ENCODE measurements at places on chromosomes 6 and 20.
A peak's percentile ranks its signal among the peaks of the same experiment; 100 is the strongest.

GRCh38 chr6:36904114-36904513, 18.4 kb downstream of the C6orf89 start:
- H3K27me3 ChIP-seq: no peaks in the 10 kb centered on the region
- H3K4me1 ChIP-seq: peaks cover 4% of the 10 kb centered on the region
- H3K4me3 ChIP-seq: no peak overlapping the region
- H3K36me3 ChIP-seq: peaks cover 3% of the 10 kb centered on the region
- DNase-seq: no peak

GRCh38 chr6:1832844-1833787, 223.4 kb downstream of the FOXC1 start:
- H3K4me1 ChIP-seq: peaks cover 4% of the 10 kb centered on the region
- H3K27me3 ChIP-seq: no peaks in the 10 kb centered on the region
- no peak overlapping the region for H3K4me3 ChIP-seq
- no peaks in the 10 kb centered on the region for H3K36me3 ChIP-seq
- H3K27ac ChIP-seq: peak overlapping the region; percentile 81
- peak; percentile 86 for DNase-seq

- no peak overlapping the region for H3K27ac ChIP-seq
- no peaks in the 10 kb centered on the region for H3K36me3 ChIP-seq
- H3K4me1 ChIP-seq: no peaks in the 10 kb centered on the region
- no peaks in the 10 kb centered on the region for H3K27me3 ChIP-seq
- H3K4me3 ChIP-seq: no peak overlapping the region
- DNase-seq: no peak
Measured at GRCh38 chr20:15319439-15319838, 982.0 kb upstream of the FLRT3 start.

- no peaks in the 10 kb centered on the region for H3K4me1 ChIP-seq
- H3K4me3 ChIP-seq: no peak overlapping the region
- DNase-seq: no peak
- no peak overlapping the region for H3K27ac ChIP-seq
- H3K36me3 ChIP-seq: no peaks in the 10 kb centered on the region
Measured at GRCh38 chr20:48217190-48217589, 431.9 kb upstream of the SULF2 start.

DNA sequence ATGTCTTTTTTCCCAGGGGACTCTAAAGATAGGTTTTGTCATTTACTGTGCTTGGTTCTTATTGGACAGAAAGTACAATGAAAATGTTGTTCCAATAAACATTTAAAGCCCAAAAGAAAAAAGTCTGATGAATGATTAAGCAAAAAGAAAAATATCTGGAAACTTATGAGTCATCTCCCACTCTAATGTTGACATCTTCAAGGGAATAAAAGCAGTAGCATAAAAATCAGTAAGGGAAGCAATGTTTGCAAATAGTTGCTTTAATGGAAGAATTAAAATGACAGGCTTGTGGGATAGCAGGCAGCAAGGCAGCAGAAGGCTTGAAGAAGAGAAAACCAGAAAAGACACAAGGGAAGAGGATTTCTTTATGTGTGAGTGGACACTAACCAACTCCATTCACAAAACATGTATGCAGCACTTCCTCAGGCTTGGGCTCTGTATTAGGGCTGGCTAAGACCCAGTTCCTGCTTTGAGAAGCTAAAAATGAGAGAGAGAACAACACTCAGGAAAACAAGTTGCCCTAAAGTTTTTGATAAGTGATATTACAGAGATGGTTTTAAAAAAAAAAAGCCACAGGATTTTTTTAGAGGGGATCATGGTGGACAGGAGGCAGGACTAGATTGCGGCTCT, 263.2 kb upstream of the NT5E start:
- no peak for DNase-seq
- no peak overlapping the region for H3K4me3 ChIP-seq
- H3K27ac ChIP-seq: no peak overlapping the region
- no peaks in the 10 kb centered on the region for H3K4me1 ChIP-seq
- no peaks in the 10 kb centered on the region for H3K36me3 ChIP-seq
- H3K27me3 ChIP-seq: no peaks in the 10 kb centered on the region

DNA sequence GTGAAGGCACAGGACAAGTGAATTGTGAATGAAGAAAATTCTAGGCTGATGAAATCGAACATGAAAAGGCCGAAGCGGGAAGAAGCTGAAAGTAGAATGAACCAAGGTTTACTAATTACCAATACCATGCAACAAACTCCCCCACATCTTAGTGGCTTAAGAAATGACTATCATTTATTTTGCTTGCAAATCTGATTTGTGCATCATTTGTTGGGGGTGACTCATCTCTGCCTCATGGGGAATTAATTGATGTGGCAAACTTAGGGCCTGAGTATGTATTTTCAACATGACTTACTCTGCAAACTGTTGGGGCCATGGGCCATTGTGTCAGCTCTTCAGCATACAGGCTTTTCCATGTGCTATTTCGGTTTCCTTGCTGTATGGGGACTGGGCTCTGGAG, 26.8 kb downstream of the PPP1R14C start:
- no peaks in the 10 kb centered on the region for H3K36me3 ChIP-seq
- H3K27me3 ChIP-seq: no peaks in the 10 kb centered on the region
- DNase-seq: no peak

GRCh38 chr6:5996714-5997419, 9.9 kb downstream of the NRN1 start:
- DNase-seq: no peak
- H3K4me1 ChIP-seq: no peaks in the 10 kb centered on the region
- H3K27ac ChIP-seq: no peak overlapping the region
- H3K4me3 ChIP-seq: peak overlapping the region; percentile 5
- H3K27me3 ChIP-seq: no peaks in the 10 kb centered on the region

DNA sequence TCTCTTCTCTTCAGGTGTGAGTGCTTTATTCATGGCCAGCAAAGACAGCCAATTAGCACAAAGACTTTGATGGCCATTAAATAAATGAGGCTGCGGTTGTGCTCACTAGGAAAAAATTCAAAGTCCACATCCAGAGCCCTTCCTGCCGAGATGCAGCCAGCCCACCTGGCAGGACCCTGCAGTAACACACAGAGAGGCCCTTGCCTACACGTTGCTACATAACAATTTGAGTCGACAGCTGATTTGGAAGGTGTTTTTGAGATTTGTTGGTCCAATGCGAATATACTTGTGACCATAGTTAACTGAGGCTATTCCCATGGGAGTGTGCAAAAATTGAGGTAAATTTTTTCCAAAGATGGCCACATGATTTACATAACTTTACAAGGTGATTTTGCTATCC, 605.4 kb upstream of the HTR1E start:
- H3K4me1 ChIP-seq: no peaks in the 10 kb centered on the region
- no peaks in the 10 kb centered on the region for H3K27me3 ChIP-seq
- no peak overlapping the region for H3K27ac ChIP-seq
- no peak overlapping the region for H3K4me3 ChIP-seq
- no peak for DNase-seq

- H3K4me3 ChIP-seq: no peak overlapping the region
- H3K27me3 ChIP-seq: peaks cover 3% of the 10 kb centered on the region
- no peaks in the 10 kb centered on the region for H3K36me3 ChIP-seq
Measured at GRCh38 chr6:164744301-164744700, 565.1 kb downstream of the C6orf118 start.

DNA sequence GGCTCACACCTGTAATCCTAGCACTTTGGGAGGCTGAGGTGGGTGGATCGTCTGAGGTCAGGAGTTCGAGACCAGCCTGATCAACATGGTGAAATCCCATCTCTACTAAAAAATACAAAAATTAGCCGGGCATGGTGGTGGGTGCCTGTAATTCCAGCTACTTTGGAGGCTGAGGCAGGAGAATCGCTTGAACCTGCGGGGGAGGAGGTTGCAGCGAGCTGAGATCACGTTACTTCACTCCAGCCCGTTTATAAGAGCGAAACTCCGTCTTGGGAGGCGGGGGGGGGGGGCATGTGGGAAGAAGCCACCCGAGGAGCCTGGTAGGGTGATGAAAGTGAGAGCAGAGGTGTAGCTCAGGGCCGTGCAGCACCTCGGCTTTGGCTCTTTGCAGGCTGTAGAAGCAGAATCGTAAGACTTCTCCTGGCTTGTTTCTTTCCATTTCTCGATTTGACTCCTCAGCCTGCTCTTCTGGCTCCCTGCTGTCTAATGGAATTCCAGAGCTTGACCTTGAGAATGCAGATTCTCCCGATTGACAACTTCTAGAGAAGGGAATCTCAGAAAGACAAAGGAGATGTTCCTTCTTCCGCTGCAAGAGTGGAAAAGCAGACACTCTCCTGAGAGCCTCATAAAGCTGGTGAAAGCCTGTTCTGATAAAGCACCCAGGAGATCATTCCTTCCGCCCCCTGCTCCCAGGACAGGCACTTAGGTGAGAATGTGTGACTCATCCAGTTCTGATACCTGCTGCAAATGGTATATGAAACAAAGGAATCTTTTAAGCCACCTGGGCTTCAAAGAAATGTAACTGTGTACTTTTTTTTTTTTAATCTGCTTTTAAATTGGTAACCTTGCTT, 26.0 kb upstream of the PPP1R16B start:
- H3K36me3 ChIP-seq: no peaks in the 10 kb centered on the region
- H3K27ac ChIP-seq: no peak overlapping the region
- H3K4me3 ChIP-seq: no peak overlapping the region
- H3K4me1 ChIP-seq: no peaks in the 10 kb centered on the region

DNA sequence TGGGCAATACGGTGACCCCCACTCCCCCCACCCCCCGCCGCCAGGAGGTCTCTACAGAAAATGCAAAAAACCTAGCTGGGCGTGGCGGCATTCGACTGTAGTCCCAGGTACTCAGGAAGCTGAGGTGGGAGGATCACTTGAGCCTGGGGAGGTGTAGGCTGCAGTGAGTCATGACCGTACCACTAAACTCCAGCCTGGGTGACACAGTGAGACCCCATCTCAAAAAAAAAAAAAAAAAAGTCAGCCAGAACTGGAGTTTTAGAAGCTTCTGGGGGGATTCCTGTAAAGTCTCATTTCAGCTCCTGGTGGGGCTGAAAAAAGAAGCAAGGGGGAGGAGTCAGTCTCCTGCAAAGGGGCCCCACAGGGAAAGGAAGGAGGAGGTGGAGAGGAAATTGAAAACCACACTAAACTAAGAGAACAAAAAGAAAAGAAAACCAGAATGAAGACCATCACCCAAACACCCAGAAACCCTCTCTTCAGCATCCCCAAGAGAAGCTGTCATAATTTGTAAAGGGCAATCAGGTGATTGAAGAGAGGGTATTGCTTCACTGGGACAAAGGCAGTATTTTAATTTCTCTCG, 50.4 kb downstream of the NOL4L start:
- no peaks in the 10 kb centered on the region for H3K27me3 ChIP-seq
- no peaks in the 10 kb centered on the region for H3K36me3 ChIP-seq
- no peaks in the 10 kb centered on the region for H3K4me1 ChIP-seq
- no peak for DNase-seq
- H3K27ac ChIP-seq: no peak overlapping the region

GRCh38 chr6:41584668-41585205, 38.6 kb downstream of the FOXP4 start:
- no peak overlapping the region for H3K27ac ChIP-seq
- no peaks in the 10 kb centered on the region for H3K4me1 ChIP-seq
- H3K27me3 ChIP-seq: no peaks in the 10 kb centered on the region

DNA sequence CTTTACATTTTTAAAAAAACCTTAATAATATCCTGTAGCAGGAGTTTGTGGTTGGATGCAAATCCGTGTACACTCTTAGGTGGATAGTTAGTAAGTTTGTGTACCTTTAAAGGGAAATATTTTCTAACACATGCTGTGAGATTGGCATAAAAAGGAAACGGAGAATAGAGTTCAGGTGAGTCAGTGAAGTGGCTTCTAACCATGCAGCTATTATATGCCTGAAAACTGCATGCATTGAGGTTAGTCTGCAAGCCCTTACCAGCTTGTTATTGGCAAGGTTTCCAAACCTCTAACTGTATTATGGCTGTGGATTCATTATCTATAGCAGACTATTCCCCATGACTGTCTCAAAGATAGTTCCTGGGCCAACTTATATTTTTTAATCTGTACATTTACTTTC, 420.6 kb upstream of the MMS22L start:
- H3K36me3 ChIP-seq: no peaks in the 10 kb centered on the region
- no peak overlapping the region for H3K4me3 ChIP-seq
- DNase-seq: no peak
- no peaks in the 10 kb centered on the region for H3K27me3 ChIP-seq
- H3K27ac ChIP-seq: no peak overlapping the region
- H3K4me1 ChIP-seq: no peaks in the 10 kb centered on the region

- H3K4me1 ChIP-seq: peaks cover 3% of the 10 kb centered on the region
- no peak overlapping the region for H3K27ac ChIP-seq
- DNase-seq: no peak
- H3K36me3 ChIP-seq: no peaks in the 10 kb centered on the region
- H3K4me3 ChIP-seq: no peak overlapping the region
Measured at GRCh38 chr6:125192610-125192930, 39.0 kb downstream of the TPD52L1 start.

DNA sequence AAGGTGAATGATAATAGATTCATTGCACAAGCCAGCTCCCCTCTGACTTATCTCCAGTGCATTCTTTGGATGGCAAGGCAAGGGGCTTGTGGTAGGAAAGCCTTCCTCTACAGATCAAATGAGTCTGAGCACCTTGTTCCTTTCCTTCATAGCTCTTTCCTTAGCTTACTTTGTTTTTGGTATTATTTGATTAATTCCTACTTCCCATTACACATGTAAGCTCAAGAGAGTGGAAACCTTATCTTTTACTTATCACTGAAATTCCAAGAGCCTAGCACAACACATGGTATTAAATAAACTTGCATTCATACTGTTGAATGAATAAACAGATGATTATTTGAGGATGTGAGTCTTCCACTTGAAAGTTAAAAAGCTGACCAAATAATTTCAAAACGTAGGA, 41.7 kb downstream of the FRK start:
- no peak overlapping the region for H3K4me3 ChIP-seq
- H3K27me3 ChIP-seq: no peaks in the 10 kb centered on the region
- peaks cover 4% of the 10 kb centered on the region for H3K4me1 ChIP-seq
- no peaks in the 10 kb centered on the region for H3K36me3 ChIP-seq
- no peak overlapping the region for H3K27ac ChIP-seq

DNA sequence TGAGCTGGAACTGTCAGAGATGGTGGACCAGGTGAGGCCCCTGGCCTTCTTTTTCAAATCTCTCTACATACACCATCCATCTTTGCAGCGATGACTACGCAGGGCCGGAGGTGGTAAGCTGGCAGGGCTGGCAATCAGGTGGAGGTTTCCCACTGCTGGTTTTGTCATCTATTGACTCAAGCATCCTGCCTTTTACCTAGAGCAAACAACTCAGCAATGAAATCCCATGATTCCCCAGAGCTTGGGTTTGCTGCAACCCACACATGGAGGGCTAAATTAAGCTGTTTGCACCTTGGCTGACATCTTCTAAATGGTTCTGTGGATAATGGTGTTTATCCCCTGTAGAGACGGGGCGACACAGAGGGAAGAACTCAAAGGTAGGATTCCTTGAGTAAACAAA, 170.2 kb downstream of the SCP2D1 start:
- H3K36me3 ChIP-seq: no peaks in the 10 kb centered on the region
- no peak overlapping the region for H3K27ac ChIP-seq
- DNase-seq: no peak
- H3K4me3 ChIP-seq: no peak overlapping the region
- no peaks in the 10 kb centered on the region for H3K4me1 ChIP-seq
- H3K27me3 ChIP-seq: no peaks in the 10 kb centered on the region

GRCh38 chr6:75147512-75147911, 58.3 kb downstream of the COL12A1 start:
- no peak for DNase-seq
- no peaks in the 10 kb centered on the region for H3K27me3 ChIP-seq
- no peaks in the 10 kb centered on the region for H3K4me1 ChIP-seq

GRCh38 chr6:20564777-20565176, 30.5 kb downstream of the CDKAL1 start:
- H3K4me1 ChIP-seq: no peaks in the 10 kb centered on the region
- H3K4me3 ChIP-seq: no peak overlapping the region
- H3K27me3 ChIP-seq: no peaks in the 10 kb centered on the region

- H3K4me1 ChIP-seq: no peaks in the 10 kb centered on the region
- no peaks in the 10 kb centered on the region for H3K27me3 ChIP-seq
- no peak for DNase-seq
- H3K27ac ChIP-seq: no peak overlapping the region
- H3K4me3 ChIP-seq: no peak overlapping the region
Measured at GRCh38 chr6:77145244-77145643, 318.0 kb downstream of the HTR1B start.

All from aorta (tissue), 5 donors.